Effector memory CD8-positive, alpha-beta T cell (primary cell): ENCODE measurements at places on chromosomes 4 and X.

DNA sequence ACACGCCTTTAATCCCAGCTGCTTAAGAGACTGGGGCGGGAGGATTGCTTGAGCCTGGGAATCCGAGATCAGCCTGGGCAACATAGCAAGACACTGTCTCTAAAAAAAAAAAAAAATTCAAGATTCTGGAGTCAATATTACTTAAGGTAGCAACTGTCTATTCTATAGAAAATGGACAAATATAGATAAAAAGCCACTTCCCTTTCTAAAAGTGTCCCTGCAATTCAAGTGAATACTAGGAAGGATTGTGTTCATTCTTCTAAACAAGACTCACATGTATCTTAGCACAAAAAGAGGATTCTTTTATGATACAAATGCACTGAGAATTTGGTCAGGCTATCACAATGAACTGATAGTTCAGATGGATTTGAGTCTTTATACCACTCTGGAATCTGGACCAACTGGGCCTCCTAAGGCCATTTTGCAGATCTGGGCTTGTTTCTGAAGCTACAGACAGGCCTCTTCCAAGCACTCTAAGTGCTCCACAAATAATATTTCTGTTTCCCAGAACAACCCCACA is 7.0 kb downstream of the PKD2 start:
- no peaks in the 10 kb centered on the region for H3K27me3 ChIP-seq
- no peak for DNase-seq
- H3K4me3 ChIP-seq = no peak overlapping the region
- H3K36me3 ChIP-seq = no peaks in the 10 kb centered on the region
- H3K27ac ChIP-seq = no peak overlapping the region
- peaks cover 16% of the 10 kb centered on the region for H3K4me1 ChIP-seq

- no peak overlapping the region for H3K27ac ChIP-seq
- H3K4me1 ChIP-seq = no peaks in the 10 kb centered on the region
- no peak overlapping the region for H3K4me3 ChIP-seq
These were observed 34.8 kb downstream of the CT47B1 start for GRCh38 chrX:120840827-120841226.

DNA sequence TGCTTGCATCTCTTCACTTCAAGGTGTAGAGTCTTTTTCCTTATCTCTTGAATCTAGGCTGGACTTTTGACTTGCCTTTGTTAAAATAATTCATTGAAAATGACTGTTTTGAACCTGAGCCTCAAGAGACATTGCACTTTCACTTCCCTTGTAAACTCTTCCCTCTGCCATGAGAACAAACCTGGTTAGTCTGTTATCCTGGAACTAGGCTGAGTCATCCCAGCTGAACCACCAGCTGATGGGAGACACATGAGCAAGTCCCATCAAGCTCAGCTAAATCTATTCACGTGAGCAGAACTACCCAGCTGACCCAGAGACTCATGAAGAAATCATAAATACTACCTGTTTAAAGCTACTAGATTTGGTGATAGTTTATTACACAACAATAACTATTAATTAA is 202.3 kb upstream of the CENPE start:
- no peaks in the 10 kb centered on the region for H3K27me3 ChIP-seq
- H3K4me1 ChIP-seq = no peaks in the 10 kb centered on the region
- DNase-seq = no peak

- H3K4me1 ChIP-seq = peaks cover 4% of the 10 kb centered on the region
- H3K27me3 ChIP-seq = peaks cover 34% of the 10 kb centered on the region
- no peaks in the 10 kb centered on the region for H3K36me3 ChIP-seq
- no peak overlapping the region for H3K4me3 ChIP-seq
These were observed 2.2 kb downstream of the PCDH10 start for GRCh38 chr4:133151341-133151690.

DNA sequence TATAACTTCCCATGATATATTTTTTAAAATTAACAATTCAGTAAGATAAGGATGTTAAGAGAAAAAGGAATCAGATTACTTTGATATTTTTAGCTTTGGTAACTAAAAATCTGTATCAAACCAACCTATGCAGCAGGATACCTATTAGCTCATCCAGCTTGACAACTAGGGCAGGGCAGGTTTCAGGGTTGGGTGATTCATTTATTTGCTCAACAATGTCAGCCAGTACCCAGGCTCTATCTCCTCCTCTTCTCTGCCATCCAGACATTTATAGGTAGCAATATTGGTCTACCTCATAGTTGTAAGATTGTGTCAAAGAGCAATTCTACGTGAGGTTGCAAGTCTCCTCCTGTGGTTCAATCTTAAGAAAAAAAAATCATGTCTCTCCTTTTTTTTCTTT is 421.9 kb downstream of the ANKRD50 start:
- no peak overlapping the region for H3K27ac ChIP-seq
- no peaks in the 10 kb centered on the region for H3K36me3 ChIP-seq
- no peak overlapping the region for H3K4me3 ChIP-seq
- no peaks in the 10 kb centered on the region for H3K27me3 ChIP-seq
- no peaks in the 10 kb centered on the region for H3K4me1 ChIP-seq

DNA sequence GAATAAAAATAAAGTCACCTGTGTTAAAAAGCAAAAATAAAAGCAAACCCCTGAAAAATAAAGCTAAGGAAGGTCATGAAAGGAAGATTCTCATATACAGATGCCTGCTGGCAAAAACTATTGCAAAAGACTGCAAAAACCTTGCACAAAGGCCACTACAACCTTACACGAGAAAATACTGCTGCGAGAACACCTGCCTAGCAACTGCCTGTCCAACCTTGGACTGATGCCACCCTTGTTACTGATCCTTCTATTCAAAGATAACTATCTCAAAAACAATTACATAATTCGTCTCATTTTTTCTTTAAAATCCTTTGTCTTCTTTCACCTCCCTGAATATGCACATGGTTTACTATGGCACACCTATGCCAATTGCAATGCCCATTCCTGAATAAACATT is 49.6 kb downstream of the SLC2A9 start:
- H3K27me3 ChIP-seq = no peaks in the 10 kb centered on the region
- no peak overlapping the region for H3K27ac ChIP-seq
- H3K4me3 ChIP-seq = no peak overlapping the region
- DNase-seq = no peak
- H3K36me3 ChIP-seq = no peaks in the 10 kb centered on the region
- H3K4me1 ChIP-seq = no peaks in the 10 kb centered on the region

GRCh38 chr4:97279391-97279790 is 863.9 kb downstream of the STPG2 start:
- no peak overlapping the region for H3K4me3 ChIP-seq
- H3K4me1 ChIP-seq = no peaks in the 10 kb centered on the region
- DNase-seq = no peak
- H3K36me3 ChIP-seq = peaks cover 4% of the 10 kb centered on the region
- no peaks in the 10 kb centered on the region for H3K27me3 ChIP-seq

DNA sequence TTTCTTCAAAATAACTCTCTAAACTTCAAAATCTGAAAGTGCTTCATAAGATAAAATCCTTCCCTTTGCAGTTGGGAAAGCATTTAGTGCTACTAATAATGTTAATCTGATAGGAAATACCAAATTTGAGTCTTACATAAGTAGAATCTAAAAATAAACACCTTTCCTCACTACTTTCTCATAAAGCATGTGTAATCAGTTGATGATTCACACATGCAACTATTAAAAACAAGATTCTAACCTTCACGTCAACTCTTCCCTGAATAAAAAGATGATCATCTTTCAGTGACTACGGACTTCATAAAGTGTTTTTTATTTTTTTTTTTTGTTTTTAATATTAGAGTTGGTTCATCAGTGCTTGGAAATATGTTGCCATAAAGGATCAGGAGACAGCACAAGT is 172.6 kb downstream of the ACTRT1 start:
- H3K4me3 ChIP-seq = no peak overlapping the region
- no peaks in the 10 kb centered on the region for H3K27me3 ChIP-seq
- DNase-seq = no peak
- no peaks in the 10 kb centered on the region for H3K4me1 ChIP-seq

DNA sequence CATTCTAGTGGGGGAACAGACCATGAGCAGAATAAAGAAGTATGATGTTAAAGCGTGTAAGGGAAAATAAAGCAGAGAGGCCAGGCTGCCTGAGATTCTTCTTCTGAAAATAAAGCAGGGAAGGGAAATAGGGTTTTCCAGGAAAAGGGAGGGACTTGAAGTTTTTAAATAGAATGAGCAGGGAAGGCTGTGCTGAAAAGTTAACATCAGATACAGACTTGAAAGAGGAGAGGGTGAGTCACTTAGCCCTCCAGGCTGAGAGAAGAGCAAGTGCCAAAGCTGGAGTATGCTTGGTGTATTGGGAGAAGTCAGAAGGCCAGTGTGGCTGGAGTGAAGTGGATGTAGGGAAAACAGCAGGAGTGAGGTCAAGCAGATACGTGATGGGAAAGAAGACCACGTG is 10.0 kb upstream of the PLK4 start:
- no peak for DNase-seq
- no peaks in the 10 kb centered on the region for H3K27me3 ChIP-seq
- H3K4me1 ChIP-seq = no peaks in the 10 kb centered on the region
- H3K4me3 ChIP-seq = no peak overlapping the region
- no peaks in the 10 kb centered on the region for H3K36me3 ChIP-seq

GRCh38 chr4:152967907-152968306 is 31.8 kb downstream of the FHDC1 start:
- H3K4me3 ChIP-seq = no peak overlapping the region
- H3K27me3 ChIP-seq = no peaks in the 10 kb centered on the region
- H3K4me1 ChIP-seq = no peaks in the 10 kb centered on the region
- H3K27ac ChIP-seq = no peak overlapping the region

DNA sequence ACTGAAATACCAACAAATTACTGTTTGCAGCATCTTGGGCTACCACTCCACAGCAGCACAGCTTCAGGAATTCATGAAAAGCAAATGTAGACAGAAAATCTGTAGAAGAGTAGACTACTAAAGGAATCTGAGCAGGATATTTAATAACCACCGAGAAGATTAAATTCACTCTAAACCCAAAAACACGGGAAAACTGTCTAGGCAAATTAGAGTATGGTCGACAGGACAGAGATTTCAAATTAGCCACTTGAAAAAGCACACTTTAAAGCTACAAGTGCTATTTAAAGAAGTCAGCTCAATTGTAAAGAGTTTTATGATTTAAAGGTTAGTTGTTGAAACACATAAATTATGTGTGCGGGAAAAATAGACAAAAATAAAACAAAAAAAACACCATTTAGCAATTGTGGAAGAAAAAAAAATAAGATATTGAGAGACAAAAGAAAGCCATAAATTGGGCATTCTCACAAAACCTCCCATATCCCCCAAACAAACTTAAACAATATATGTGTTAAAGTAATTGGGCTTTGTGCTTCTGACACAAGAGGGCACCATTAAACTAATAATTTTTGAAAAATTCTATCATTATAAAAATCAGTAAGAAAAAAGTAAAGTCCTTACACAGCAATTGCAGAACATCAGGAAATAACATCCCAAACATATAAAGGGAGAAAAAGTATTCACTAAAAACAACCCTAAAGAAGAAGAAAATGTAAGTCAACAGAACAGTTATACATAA is 880.8 kb downstream of the TECRL start:
- no peak for DNase-seq
- H3K4me3 ChIP-seq = no peak overlapping the region
- H3K4me1 ChIP-seq = no peaks in the 10 kb centered on the region
- no peaks in the 10 kb centered on the region for H3K36me3 ChIP-seq

- peaks cover 15% of the 10 kb centered on the region for H3K36me3 ChIP-seq
- no peak overlapping the region for H3K27ac ChIP-seq
- H3K27me3 ChIP-seq = no peaks in the 10 kb centered on the region
- no peak for DNase-seq
These were observed 5.0 kb upstream of the MMAA start for GRCh38 chr4:145614233-145614610.

DNA sequence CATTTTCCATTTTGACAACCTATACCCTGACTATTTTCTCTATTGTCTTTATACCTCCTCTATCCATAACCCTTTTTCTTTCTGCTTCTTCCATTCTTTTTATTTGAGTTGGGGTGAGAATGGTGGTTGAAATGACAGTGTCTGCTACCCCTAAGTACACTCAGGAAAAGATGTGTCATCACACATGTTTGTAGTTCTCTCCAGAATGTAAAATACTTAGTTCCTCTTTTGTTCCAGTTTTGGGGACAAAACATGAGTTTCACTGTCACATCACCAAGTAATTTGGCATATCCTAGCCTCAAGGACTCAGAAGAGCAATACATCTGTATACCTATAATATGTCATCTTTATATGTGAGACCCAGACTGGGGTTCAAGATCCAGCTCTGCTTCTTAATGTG is 90.3 kb downstream of the COMMD8 start:
- H3K36me3 ChIP-seq = no peaks in the 10 kb centered on the region
- H3K4me3 ChIP-seq = no peak overlapping the region
- no peaks in the 10 kb centered on the region for H3K4me1 ChIP-seq
- no peak overlapping the region for H3K27ac ChIP-seq

GRCh38 chrX:17082831-17083230 is 136.4 kb downstream of the REPS2 start:
- no peak overlapping the region for H3K27ac ChIP-seq
- no peaks in the 10 kb centered on the region for H3K4me1 ChIP-seq
- H3K4me3 ChIP-seq = no peak overlapping the region
- DNase-seq = no peak

DNA sequence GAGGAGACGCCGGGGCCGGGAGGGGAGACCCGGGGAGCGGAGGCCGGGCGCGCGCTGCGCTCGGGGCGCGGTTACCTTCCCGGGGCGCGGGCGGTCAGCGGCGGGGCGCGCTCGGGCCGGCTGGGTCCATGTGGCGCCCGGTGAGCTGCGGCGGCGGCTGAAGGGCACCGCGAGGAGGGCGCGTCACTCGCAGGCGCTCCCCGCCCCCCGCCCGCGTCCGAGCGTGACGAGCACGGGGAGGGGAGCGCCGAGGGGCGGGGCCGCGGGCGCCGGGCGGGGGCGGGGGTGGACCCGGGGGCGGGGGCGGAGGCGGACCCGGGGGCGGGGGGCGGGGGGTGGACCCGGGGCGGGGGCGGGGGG is at the start of gene CPLX1:
Gene CPLX1, minus strand, starts transcription at position 159 of the 360 bp plus-strand sequence. CDS start 1,607 bp downstream, outside the sequence.
- no peaks in the 10 kb centered on the region for H3K36me3 ChIP-seq
- H3K4me1 ChIP-seq = no peaks in the 10 kb centered on the region
- no peak for DNase-seq
- no peak within 1 kb of the TSS for H3K27ac ChIP-seq
- peak within 1 kb of the TSS; percentile 66 for H3K4me3 ChIP-seq

DNA sequence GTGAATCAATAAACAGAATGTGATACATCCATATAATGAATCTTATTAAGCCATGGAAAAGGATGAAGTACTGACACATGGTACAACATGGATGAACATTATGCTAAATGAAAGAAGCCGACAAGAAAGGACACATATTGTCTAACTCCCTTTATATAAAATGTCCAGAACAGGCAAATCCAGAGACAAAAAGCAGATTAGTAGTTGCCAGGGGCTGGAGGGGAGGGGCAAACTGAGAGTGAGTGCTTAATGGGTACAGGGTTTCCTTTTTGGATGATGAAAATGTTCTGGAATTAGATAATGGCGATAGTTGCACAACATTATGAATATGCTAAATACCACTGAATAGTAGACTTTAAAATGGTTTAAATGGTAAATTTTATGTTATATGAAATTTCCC is 17.4 kb downstream of the ADGRG4 start:
- no peak overlapping the region for H3K27ac ChIP-seq
- H3K4me3 ChIP-seq = no peak overlapping the region
- no peak for DNase-seq
- H3K4me1 ChIP-seq = no peaks in the 10 kb centered on the region
- H3K27me3 ChIP-seq = no peaks in the 10 kb centered on the region

- no peaks in the 10 kb centered on the region for H3K4me1 ChIP-seq
- DNase-seq = no peak
- H3K4me3 ChIP-seq = no peak overlapping the region
These were observed 24.2 kb downstream of the CNKSR2 start for GRCh38 chrX:21398426-21398825.

- DNase-seq = no peak
- H3K27ac ChIP-seq = no peak overlapping the region
- no peak overlapping the region for H3K4me3 ChIP-seq
- H3K36me3 ChIP-seq = no peaks in the 10 kb centered on the region
- peaks cover 31% of the 10 kb centered on the region for H3K27me3 ChIP-seq
These were observed 241.0 kb upstream of the RASGEF1B start for GRCh38 chr4:81712714-81713113.
